T follicular helper cell (primary cell): ENCODE measurements at places on chromosomes 7 and 10.

- no peak for DNase-seq
Measured at GRCh38 chr7:128217030-128217805, 23.9 kb upstream of the LEP start.

DNA sequence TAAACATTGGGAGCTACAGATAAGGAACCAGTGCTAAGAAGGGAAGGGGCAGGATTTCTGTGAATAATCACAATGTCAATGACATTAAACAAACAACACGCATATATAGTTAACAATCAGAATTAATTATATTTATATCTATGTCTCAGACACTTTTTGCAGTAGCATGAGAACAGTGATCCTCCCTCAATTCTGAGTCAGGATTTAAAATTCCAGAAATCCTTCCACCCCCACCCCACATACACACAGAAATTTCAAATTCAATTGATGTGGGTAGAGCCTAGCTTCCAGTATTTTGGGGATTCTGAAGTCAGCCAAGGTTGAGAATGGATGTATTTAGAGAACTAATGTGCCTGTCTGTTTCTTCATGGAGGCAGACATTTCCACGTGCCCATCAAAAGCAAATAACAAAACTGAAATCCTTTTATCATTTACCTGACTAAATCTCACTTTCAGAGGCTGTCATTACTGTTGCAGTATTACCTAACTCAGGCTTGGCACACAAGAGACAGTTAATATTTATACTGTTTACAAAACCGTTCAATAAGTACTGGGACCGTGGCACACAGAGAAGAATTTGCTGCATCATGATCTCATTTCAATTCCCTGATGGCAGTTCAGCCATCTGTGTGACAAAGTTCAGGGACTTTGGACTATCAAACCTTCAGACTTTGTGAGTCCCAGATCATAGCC, 116.6 kb upstream of the PALS2 start:
- DNase-seq, result no peak

- DNase-seq, result no peak
Measured at GRCh38 chr7:30493228-30493627, 11.4 kb downstream of the GGCT start.

DNA sequence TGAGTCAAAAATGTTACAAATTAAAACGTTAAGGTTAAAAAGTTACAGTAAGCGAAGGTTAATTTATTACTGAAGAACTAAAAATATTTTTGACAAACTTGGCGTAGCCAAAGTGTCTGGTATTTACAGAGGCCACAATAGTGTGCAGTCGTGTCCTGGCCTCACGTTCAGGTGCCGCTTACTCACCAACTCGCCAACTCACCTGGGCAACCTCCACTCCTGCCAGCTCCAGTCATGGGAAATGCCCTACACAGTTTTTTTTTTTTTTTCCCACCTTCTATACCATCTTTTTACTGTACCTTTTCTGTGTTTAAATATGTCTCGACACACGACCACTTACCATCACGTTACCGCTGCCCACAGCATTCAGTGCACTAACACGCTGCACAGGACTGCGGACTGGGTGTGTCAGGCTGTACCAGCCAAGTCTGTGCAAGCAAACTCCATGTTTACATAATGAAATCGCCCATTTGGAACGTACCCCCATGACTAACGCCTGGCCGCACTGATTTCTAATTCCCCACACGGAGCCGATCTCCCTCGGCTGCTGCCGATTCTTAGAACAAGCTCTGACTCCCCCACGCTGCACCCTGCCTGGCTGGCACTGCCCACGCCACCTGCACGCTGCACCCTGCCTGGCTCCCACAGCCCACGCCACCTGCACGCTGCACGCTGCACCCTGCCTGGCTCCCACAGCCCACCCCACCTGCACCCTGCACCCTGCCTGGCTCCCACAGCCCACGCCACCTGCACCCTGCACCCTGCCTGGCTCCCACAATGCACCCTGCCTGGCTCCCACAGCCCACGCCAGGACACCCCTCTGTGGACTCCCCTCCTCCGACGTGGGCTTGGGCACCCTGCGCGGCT, 203.1 kb downstream of the ZMYND11 start:
- DNase-seq, result no peak

GRCh38 chr7:26213807-26214515, 12.4 kb downstream of the CBX3 start:
- DNase-seq, result no peak

GRCh38 chr7:50456371-50457123, 6.4 kb upstream of the FIGNL1 start:
- no peak for DNase-seq

DNA sequence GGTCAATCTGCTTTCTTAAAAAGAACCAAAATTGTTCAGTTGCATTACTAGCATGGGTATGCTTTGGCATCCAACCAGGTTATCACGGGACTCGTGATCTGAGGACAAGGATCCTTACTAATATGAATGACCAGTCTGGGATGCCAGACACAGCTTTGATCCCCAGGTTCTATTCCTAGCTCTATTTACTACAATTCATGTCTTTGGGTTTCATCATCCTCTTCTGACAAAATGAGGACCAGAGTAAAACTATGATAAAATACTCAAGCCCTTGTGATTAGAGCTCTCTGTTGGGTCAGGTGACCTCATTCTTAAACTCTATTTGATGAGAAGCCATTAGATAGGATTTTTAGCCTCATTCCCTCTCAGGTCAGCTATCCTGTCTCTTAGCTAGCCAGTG, 119.8 kb downstream of the SLC25A13 start:
- no peak for DNase-seq

DNA sequence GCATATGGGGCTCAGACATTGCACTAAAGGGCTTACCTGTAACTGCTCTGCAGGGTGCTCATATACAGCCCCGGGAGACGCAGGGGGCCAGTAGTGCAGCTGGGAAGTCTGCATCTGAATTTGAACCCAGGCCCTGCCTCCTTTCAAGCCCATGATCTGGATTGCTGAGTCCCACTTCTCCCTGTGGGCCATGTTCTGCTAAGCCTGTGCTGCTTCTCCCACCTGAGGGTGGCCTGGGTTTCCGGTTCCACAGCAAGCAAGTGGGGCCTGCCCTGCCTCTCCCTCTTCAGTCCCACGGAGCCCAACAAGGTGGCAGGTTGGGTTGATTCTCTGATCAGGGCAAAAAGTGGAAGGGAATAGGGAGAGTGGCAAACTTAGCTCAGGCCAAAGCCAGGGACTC, 56.6 kb upstream of the GDF10 start:
- DNase-seq, result no peak

- DNase-seq, result no peak
Measured at GRCh38 chr10:1824928-1825327, 87.6 kb upstream of the ADARB2 start.

- DNase-seq, result no peak
Measured at GRCh38 chr10:75097666-75098285, 13.7 kb upstream of the SAMD8 start.

DNA sequence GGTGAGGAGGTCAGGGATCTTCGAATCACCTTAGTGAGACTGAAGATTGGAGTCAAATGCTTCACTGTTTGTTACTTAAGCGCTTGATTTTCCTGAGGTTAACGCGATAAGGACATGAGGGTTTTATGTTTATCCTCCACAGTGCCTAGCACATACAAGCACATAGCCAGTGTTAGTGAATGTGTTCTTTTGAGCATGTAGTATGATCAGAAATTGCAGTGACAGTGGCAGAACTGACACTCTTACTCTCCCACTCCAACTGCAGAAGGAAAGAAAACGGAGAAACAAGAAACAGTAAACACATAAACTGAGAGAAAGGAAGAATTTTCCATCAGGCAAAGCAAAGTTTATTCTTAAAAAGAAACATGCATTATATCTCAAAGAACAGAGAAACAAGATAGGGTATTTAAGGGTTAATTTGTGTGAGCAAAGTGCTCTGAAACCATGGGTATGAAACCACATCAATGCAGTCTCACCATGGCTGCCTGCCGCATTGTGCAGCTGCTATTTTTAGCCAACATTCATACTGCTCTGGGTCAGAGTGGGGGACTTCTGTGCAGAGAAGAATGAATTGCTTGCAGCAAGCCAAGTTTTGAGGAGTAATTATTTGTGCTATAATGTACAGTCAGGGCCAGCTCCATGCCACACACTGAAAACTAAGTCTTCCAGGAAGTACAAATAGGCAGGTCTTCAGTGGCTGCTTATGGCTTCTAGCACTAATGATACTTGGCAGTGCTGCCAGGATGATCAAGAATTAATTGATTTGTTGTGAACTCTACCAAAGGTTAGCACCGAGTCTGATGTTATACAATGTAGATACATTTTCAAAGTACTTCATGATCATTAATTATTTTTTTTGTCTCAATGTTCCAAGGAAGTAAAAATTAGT, 152.0 kb downstream of the MACC1 start:
- no peak for DNase-seq

DNA sequence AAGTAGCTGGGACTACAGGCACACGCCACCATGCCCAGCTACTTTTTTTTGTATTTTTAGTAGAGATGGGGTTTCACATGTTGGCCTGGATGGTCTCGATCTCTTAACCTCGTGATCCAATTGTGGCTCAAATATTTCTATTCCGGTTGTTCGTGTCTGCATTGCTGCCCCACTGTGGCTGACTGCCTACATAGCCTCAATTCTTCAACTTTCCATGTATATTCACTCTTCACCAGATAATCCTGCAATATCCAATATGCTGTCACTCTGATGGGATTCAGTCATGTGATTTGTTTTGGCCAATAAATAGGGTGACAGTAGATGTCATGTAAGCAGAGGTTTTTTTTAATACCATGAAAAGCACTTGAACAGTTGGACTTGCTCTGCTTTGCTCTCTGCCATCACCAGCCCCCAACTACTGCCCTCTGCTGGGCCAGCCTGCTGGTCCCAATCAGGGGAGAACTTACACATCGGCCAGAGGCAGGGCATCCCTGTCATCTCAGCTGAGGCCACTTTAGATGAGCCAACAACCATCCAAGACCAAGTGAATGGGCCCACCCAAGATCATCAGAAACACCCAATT, 56.7 kb downstream of the NSUN6 start:
- no peak for DNase-seq

- no peak for DNase-seq
Measured at GRCh38 chr7:80699045-80699638, 60.7 kb downstream of the CD36 start.

- DNase-seq, result no peak
Measured at GRCh38 chr7:158815083-158815799, 14.1 kb downstream of the ESYT2 start.

GRCh38 chr10:50582046-50582445, 41.7 kb downstream of the SGMS1 start:
- DNase-seq, result no peak

DNA sequence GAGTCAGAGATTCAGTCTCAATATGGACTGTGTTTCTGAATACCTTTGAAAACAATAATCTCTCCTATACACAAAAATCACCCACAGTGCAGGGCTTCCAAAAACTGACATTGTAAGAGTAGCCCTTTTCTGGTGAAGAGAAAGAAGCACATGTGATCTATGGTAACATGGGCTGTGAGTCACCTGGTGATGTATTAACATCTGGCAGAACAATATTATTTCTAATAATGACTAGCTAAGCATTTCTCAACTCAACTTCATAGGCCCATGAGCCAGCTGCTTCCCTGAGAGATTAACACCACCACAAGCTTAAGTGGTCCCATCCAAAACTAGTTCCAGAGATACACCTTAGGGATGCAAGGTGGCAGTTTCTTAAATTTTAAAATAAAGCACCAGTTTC, 331.0 kb upstream of the NRP1 start:
- DNase-seq, result no peak

DNA sequence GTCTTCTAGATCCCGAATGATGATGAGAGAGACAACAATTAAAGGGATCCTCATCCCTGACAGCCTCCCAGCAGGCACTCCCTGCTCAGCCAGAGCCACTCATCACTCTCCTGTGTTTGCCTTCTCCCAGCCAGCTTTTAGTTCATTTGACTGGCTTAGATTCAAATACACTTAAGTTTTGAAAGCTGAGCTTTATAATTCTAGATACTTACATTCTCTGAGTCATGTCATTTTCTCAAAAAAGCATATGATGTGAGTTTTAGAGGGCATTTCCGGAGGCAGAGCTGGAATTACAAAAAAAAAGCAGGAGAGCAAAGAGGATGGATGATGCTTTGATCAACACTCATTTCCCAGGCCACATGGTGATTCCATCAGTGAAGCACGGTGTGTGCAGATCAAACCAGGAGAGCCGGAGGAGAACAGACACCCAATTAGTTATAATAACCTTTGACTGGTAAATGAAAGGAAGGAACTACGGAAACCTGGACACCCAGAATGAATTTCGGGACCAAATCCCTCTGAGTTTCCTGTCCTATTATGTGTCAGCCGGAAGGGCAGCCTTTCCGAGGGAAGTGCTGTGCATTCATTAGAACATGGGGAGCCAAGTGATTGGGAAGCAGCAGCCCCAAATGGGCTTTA, 81.5 kb upstream of the HPS1 start:
- no peak for DNase-seq

DNA sequence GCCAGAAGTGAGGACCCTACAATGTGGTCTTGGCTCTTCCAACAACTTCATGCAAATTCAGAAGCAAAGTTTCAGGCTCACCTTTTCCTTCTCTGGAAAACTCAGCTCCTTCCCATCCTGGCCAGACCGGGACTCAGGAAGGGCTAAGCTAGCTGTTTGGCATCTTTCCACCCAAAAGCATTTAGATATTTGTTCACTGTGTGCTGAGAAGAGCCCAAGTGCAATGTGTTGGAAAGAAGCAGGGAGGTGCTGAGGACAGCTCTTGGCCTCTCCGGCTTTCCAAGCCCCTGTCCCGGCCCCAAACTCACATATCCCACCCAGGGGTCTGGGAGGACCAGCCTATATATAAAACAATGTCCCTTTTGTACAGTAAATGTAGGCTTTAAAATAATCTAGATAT, 44.5 kb downstream of the MKI67 start:
- DNase-seq, result no peak

DNA sequence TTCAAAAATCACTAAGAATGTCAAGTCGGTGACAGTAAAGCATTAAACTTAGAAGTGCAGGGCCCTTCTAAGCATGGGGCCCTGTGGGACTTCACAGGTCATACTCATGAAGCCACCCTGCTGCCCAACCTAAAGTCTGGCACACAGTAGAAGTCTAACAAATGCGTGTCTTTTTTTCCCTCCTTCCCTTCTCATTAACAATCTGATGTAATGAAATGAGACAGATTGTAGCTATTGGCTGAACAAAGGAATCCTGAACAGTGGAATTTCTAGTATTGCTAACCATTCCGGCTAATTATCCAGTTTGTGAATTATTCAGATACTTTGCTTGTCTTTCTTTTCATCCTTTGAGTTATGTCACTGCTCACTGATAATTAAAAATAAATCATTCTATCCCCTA, 369.9 kb downstream of the WDR11 start:
- DNase-seq, result no peak
